Effector CD4-positive, alpha-beta T cell (primary cell): ENCODE measurements at places on chromosomes 5 and 9.
A peak's percentile ranks its signal among the peaks of the same experiment; 100 is the strongest.

- no peak for DNase-seq
These were observed 4.9 kb downstream of the FRMD3 start for GRCh38 chr9:83533296-83533695.

- DNase-seq, result no peak
These were observed 39.4 kb downstream of the ZSWIM6 start for GRCh38 chr5:61371474-61371873.

GRCh38 chr5:29175774-29176173, 2017.7 kb upstream of the CDH6 start:
- no peak for DNase-seq

DNA sequence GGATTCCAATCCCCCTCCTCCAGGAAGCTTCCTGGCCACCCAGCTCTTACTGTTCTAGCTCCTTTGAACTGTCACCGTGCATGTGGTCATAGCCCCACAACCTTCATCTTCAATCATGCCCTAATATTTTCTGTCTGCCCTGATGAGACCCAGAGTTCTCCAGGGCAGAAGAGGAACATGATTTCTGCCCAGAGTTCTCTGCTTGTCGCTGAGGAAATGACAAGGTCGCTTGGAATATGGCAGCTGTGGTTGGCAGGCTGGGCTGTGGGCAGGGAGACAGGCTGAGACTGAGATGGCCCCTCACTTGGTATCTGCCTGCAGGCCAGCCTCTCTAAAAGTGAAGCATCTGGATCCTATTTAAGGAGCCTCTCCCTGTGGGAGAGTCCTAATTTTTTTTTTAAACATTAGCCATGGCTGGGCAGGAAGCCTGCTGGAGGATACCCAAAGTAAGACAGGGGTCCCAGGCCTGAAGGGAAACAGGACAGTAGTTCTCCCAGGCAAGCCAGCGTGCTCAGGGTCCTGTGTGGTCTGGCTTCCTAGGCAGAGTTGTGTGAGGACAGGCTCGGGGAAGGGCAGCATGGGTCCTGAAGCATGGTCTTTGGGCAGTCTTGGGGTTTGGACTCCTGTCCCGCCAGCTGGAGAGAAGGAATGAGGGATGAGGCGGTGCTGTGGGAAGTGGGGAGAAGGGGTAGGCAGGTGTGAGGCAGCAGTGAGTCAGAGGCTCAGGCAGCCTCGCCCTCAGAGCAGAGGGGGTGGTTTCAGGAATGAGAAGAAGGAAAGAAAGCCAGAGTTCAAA, 242.1 kb downstream of the FSTL4 start:
- DNase-seq, result no peak

GRCh38 chr5:19018822-19019221, 969.2 kb downstream of the CDH18 start:
- no peak for DNase-seq

- no peak for DNase-seq
These were observed 549.1 kb downstream of the CSNK1G3 start for GRCh38 chr5:124061068-124061430.

DNA sequence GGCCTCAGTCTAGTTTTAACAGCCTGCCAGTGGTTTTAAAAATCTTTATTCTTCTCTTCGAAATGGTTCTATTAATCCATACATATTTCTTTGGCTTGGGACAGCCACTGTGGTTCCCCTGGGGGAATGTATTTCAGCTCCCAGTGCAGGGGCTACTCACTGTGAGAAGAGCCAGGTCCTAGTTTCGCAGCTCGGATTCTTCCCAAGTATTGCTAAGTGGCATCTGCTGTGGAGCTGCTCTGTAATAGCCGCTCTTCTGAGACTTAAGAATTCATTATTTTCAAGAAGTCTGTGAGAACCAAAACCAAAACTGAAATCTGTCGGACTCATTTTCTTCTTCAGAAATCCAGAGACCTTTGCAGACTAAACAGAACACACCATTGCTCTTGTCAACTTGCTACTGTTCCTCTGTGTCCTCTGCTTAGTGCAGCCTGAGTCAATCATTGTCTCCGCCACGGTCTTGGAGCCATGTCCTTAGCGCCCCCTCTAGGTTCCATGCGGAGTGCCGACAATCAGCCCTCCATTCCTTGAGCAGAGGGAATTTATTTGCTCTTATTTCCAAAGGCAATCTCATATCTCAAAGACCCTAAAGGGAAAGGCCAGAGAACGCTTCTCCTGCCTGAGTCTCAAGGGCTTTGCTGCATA, 478.2 kb downstream of the SPATA31D1 start:
- no peak for DNase-seq

- peak; percentile 5 for DNase-seq
These were observed 698 bp upstream of the SEC24A start for GRCh38 chr5:134647750-134648424.

DNA sequence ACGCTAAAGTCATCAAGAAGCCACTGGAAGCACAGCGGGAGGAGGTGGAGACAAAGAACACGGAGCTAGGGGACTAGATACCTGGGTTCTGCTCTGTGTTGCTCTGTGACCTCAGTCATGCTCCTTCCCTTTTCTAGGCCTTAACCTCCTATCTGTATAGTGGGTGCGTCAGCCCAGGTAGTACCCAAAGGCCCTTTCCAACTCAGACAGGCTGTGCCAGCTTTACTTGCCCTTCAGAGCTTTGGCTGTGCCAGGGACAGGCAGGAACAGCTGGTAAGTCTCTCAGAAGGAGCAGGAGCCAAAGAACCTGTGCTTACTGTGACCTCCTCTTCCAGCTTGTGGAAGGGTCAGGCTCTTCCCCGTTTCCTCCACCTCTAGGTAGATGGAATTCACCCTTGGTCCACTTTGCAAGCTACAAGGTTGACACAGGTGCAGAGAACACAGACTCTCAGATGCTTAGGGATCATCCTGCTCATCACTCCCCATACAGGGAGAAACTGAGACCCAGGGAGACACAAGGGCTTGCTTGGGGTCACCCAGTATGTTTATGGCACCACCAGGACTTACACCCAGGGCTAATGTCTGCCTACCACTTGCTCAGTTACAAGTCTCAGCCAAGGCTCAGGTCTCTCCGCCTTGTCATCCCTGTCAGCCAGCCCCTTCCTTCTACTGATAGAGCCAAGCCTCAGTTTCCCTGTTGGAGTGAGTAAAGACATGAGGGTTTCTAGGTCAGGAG, 1.7 kb downstream of the CCDC69 start:
- DNase-seq, result no peak

DNA sequence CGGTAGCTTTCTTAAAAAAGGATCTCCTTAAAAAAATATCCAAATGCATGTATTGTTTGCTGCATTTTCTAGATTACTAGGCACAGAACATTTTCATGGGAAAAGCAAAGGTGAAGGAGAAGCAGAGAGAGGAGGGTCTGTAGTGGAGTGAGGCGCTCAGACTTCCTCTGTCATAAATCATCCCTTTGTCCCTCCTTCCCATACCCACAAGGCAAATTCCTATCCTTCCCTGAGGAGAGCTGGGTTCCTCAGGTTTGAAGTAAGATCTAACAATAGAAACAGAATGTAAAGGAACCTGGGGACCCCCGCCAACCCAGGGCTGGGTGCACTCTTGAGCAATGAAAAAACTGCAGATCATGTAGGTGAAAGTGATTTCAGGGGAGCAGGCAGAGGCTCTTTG, 149.2 kb upstream of the ANKH start:
- DNase-seq, result no peak

DNA sequence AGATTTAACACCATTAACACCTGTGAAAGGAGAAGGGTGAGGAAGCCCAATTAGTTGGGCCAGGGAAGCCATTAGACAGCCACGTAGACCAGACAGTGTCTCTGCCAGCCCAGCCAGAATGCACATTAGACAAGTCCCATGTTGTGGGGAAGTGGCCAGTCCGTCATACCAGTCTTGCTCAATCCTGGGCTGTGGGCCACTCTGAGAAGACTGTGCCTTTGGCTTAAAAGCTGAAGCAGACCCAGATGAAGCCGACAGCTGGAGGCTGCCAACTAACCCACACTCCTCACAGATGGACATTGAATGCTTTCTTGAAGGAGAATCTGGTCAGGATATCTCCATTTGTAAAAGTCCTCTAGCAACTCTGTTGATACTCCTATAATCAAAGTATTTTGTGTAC, 128.5 kb downstream of the CHSY3 start:
- no peak for DNase-seq

- no peak for DNase-seq
These were observed 375.2 kb upstream of the IRX2 start for GRCh38 chr5:3126639-3127038.

GRCh38 chr5:115702025-115702424, 76.2 kb upstream of the TMED7 start:
- DNase-seq, result no peak

DNA sequence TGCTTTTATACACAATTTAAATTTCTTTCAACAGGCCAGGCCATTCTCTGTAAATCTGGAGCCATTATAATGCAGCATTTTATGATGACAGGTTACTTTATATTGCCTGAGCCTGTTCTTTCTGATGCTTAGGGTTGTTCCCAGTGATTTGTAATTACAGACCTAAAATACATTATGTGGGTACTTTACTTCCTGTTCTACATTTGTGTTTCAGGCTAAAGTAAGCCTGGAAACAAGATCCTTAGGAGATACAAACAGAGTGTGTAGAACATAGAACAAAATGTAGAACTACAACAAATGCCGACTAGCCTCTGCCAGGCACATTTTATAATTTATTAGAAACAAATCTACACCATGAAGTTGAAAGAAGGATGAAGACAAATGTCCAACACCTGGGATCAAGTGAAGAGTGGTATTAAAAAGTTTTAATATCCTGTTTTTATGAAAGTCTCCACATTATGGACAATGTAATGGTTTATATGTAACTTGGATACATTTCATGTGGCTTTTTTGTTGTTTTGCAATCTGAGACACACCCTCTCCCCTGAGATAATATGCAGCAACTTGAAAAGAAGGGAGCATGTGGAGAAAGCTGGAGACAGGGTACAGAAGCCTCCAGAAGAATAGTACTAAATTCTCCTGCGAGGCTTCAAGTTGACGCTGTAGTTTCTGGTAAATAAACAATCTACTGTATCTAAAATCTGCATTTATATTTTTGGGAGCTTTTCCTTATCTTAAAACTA, 46.9 kb downstream of the VCAN start:
- DNase-seq, result no peak

DNA sequence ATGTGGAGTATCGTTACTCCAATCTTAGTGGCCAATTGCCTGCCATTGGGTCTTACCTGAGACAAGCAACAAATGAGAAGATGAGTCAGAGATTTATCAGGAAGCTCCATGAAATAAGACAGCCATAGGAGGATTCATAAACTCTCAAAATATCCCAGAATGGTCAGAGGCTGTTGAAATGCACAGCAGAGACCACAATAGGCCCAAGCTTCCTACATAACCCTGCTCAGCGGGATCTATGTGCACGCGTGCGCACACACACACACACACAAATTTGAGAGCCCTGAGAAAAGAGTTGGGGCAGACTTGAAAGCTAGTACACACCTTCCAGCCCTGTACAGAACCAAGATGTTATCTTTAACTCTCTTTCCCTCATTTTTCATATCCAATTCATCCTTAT, 9.8 kb downstream of the UIMC1 start:
- no peak for DNase-seq

- DNase-seq, result no peak
These were observed 143.4 kb upstream of the ZNF608 start for GRCh38 chr5:124889850-124890249.

DNA sequence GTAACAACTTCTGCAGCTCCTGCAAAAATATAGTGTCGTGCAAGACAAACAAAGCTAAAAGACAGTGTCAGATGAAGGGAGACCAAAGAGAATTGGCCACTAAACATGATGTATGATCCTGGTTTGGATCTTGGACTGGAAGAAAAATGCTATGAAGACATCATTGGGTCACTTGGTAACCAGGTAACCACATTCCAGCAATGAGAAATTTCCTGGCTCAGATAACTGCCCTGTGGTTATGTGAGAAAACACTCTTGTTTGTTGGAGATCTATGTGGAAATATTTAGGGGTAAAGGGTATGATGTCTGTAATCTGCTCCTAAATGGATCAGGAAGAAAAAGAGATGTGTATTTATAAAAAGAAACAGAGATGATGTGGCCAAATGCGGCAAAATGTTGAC, 45.5 kb upstream of the ANKRD33B start:
- DNase-seq, result no peak

DNA sequence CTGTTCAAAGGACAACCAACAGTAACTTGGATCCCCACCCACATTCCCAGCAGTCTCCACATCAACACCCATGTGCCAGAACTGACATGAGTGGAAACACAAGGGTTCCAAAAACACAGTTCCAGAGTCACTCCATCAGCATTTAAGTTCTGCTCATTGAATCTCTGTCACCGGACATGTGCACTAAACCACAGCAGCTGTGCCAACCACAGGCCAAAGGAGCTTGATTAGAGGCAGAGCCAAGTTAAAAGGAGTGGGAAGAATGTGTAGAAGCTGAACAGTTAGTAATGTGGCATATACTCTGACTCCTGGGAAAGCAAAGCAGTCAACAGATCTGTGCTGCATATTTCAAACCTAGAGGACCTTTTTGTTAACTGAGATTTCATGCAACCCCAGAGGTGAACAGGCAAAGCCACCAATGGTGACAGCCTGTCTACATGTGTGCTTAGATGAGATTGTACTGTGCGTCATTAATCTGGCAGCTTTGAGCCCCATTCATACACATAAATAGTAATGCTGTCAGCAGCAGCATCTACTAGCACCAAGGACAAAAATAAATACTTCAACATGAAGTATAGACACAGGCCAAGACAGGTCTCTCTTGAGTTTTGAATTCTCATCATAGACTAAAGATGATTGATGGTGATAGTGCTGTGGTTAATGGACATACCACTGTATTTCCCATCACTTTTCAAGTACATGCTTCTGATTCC, 16.4 kb upstream of the FST start:
- DNase-seq, result no peak

DNA sequence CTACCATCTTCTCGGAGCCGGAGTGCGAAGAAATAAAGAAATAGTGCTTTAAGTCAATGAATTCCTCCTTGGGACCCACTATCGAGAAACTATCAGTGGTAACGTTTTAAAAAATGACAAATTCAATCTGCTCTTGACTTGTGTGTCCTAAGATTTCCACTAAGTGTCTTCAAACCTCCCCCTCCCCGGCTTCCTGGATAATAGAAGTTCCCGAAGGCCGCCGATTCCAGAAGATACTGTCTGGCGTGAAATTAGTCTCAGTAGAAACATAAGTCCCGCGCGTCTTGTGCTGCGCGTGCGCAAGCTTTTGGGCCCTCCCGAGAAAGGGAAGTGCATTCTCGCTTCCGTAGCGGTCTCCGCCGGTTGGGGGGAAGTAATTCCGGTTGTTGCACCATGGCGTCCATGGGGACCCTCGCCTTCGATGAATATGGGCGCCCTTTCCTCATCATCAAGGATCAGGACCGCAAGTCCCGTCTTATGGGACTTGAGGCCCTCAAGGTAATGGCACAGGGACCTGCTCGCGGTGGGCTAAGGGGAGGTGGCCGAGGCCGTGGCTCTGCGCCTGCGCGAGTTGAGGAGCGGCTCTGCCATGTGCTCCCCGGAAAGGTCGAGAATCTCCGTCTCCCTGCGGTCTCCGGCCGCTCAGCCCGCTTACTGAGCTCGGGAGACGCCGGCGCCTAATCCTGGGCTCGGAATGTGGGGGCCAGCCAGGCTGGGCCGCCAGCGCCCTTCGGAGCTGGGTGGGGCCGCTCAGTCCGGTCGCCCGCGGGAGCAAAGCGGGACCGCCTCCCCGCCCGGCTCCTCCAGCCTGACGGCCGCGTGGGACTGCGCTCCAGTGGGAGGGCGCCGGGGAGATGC, at the start of gene CCT5:
Gene CCT5, plus strand, starts transcription at position 333 of the 858 bp plus-strand sequence. Its CDS starts 61 bp downstream, at position 394.
- peak; percentile 86 for DNase-seq
